ENCODE measurements at places on chromosomes 5 and 9.

DNA sequence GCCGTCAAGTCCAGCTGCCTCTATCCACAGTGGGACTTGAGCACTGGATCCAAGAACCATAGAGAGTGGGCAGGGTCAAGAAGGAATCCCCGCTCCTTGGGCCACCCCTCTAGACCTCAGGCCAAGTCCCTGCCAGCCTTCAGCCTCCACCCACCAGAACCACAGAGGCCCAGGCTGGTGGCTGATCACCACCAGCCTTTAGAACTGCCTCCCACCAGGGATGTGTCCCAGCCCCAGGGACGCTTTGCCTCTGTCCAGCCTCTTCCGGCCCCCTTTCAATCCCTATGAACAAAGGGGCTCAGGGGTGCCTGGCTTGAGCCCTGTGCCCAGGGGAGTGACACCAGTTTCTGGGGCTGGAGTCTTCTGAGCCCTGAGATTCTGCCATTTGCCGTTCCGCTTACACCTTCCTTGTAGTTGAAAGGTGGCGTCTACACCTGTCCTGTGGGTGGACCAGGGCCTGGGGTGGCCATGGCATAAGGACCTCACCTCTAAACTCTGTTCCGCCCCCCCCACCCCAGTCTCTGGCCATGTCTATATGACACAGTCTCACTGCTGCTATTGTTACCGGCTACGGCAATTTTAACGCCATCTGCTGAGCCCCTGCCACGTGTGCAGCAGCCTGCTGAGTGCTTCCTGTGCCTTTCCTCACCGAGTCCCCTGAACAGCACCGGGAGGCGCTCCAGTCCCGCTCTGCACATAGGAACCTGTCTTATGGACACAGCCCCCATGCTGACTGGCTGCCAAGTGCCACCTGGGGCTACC, 35.7 kb upstream of the ORM1 start:
- DNase-seq = no peak

DNA sequence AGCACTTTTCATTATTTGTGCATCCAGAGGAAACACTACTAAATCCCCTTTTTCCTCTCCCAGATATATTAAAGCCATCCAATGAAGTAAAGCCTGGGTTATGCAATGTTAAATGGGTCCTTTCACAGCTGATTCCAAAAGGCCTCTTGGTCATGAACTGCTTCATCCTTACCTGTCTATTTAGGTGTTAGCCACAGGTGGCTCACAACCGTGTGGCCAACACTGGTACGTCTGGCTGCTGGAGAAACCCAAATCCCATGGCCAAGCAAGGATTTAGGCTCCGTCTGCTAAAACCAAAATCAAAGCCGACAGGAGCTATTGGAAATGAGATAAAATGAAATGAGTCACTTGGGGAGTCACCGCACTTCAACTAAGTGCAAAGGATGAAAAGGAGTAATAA, 193.9 kb downstream of the ADCY2 start:
- DNase-seq = no peak

DNA sequence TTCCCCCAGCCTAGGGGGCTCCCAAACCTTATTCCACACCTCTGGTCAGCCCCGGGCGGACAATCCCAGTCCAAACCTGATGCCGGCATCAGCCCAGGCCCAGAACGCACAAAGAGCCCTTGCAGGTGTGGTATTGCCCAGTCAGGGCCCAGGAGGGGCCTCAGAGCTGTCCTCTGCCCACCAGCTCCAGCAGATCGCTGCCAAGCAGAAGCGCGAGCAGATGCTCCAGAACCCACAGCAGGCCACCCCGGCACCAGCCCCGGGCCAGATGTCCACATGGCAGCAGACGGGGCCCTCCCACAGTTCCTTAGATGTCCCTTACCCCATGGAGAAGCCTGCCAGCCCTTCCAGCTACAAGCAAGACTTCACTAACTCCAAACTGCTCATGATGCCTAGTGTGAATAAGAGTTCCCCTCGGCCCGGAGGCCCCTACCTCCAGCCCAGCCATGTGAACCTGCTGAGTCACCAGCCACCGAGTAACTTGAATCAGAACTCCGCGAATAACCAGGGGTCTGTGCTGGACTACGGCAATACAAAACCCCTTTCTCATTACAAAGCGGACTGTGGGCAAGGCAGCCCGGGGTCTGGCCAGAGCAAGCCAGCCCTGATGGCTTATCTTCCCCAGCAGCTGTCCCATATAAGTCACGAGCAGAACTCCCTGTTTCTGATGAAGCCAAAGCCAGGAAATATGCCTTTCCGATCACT, 27.6 kb upstream of the LTC4S start:
- no peak for DNase-seq

DNA sequence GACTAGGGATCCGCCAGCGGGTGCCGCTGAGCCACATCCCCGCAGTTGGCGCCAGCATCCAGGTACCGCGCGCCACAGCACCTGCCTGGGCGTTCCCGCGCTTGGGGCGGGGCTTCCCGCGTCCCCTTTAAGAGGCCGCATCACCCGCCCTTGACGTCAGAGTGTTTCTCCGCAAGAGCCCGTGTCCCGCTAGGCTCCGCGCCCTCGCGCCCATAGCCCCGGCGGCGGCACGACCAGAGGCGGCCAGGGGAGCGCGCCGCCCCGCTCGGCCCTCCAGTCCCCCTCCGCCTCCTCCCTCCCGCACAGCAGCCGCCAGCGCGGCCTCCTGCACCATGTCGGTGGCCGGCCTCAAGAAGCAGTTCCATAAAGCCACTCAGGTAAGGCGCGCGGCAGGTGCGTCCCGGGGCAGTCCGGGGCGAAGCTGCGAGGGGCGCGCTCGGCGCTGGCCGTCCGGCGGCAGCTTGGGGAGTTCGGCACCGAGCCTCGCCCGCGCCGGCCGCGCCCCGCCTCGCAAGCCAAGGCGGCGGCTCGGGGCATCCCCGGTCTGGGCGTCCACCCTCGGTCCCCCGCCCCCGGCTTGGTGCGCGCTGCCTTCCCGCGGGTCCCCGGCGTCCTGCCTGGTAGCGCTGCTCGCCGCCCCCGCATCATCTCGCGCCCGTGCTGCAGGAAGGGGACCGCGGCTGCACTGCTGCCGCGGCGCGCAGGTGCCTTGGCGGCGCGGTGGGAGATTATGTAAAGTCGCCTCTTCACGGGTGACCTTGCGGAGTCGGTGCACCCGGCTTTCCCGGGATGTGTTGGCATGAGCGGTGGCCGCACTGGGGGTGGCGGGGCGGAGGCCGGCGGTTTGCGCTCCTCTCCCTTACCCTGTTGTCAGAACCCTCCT, at the start of gene SH3GL2:
Gene SH3GL2 (plus strand): TSS at position 156 of the 883 bp plus-strand sequence.
- no peak for DNase-seq
